ENCODE measurements at places on chromosomes 3 and 15. TPM values are rescaled to one million over a fixed set of nuclear protein-coding genes. Genes with fewer than 3 reads are reported as not detected.

GRCh38 chr3:126305427-126305826, 51.8 kb downstream of the KLF15 start:
- no peak for DNase-seq

The MTMR10 gene
- 39.7 TPM for total RNA-seq

The CDV3 gene
- total RNA-seq = 103 TPM

DNA sequence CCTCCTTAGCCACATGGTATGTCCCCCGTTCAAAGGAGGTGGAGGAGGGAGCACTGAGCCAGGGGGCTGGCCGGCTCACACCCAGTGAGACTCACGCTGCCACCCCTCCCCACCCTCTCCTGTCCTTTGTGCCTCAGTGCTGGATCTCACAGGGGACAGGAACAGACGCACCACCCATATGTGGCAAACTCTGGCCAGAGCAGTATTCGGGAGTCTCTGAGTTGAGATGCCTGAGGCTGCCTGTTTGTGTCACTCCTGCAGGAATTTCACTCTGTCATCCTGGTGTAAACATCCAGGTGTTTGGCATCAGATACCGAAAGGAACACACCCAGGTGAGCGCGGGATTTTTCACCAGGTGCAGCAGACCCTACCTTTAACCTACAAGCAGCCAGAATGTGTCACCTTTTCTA, 25.7 kb downstream of the RGMA start:
- DNase-seq = no peak

DNA sequence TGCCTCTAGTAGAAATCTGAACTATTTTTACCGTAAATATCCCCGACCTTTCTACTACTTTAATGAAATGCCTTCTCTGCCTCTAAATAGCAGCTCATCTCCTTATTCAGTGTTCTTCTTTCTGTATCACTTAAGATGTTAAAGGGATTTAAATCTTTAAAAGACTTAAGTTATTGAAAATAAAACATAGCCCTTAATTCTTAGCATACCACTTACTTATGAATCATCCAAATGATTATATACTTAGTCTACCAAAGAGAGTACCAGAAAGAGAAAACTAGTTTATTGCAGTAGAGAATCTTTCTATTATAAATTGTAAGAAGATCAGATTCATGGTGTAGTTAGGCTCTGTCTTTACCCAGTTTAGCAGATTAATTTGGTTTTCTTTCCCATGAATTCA, 802.0 kb downstream of the TBL1XR1 start:
- no peak for DNase-seq

- DNase-seq = no peak
Observed at GRCh38 chr3:99962703-99963102, 145.0 kb downstream of the CMSS1 start.

DNA sequence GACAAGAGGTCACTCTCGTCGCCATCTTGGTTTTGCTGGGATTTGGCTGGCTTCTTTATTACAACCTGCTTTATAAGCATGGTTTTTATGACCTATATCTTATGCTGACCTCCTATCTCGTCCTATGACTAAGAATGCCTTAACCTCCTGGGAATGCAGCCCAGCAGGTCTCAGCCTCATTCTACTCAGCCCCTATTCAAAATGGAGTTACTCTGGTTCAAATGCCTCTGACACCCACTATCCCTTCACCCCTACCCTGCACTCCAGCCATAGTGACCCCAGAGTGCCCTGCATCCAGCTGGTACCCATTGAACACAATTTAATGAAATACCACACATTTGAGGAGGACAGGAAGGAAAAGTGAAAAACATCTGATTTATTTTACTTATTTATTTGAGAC, 23.4 kb downstream of the METTL6 start:
- DNase-seq = no peak

- no peak for DNase-seq
Observed at GRCh38 chr15:59644756-59645155, 12.6 kb downstream of the GTF2A2 start.

The IL12A gene
- 35.9 TPM for total RNA-seq

The SEMA5B gene
- total RNA-seq = not detected

DNA sequence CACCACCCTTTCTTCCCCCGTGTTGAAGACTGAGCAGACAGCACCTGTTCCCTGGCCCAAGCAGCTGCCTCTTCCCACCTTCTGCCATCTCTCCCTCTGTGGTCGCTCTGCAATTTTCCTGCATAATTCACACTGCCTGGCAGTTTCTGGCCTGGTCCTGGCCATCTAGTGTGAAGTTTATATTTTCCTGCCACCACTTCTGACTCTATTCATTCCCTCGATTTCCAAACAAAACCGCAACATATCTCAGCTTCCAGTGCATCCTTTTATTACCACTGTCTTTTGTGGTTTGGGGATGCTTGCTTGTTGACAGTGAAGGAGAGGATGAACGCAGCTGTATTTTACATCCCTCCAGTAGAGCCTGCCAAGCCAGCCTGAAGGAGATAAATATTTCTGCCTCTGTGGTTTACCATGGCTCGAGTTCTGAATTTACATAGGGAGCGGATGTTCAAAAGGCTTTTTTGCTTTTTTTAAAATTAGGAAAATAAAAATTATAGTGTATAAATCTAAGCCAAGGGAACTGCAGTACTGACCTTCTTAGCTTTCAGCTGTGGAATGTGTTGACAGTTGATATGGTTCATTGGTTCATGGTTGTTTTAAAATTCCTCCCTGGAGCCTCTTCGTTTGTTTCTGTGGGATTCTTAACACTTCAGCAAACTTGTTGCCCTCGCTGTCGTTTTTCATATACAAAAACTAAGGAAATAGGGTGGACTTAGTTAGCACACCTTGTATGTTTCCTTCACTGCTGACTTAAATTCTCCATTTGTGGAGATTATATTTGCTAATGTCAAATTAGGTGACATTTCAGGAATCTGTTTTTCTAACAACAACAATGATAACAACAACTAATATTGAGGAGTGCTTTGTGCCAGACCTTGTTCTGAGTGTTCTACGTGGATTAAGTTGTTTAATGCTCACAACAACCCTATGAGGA, 250.5 kb downstream of the ADAMTSL3 start:
- DNase-seq = peak; percentile 81

DNA sequence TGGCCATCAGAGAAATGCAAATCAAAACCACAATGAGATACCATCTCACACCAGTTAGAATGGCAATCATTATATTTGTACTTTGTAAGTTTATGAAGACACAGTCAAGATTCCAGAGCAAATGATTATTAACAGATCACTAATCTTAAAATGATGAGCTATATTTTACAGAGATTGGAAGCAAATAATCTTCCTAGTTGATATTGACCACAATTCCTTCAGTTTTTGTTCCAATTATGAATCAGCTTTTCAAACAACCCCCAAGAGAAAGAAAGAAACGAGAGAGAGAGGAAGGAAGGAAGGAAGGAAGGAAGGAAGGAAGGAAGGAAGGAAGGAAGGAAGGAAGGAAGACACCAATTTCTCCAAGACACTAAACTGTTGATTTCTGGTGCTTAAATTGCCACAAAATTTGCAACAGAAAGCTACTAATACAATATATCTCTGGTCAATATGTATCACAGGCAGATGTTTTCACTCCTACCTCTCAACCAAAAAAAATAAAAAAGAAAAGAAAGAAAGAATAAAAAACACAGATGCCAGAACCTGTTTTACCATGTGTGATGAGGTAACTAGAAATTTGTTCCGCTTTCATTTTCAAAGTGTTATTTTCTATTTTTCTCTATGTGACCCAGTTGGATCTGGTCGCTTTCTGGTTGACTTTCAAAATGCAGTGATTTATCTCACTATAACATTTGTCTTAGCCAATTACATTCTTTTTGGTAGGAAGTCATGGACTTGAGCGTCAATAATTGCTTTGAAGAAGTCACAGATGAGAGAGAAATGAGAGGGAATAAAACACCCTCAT, 1609.6 kb downstream of the SI start:
- DNase-seq = no peak

DNA sequence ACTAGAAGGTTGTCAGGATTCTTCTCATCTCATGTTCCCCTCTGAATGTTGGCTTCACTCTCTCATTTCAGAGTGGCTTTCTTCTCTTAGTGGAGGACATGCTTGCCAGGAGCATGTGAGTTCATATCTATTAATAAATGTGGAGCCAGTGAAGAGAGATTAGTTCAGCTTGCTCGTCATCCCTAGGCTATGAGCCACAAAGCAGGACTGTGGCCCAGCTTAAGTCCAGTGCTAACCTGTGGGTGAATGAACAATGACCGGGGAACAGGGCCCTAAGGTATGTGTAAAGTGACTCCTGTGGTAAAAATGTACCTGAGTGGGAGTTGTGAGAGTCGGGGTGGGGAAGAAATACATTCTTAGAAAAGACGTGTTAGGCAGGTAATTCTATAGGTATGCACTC, 96.9 kb upstream of the TBL1XR1 start:
- DNase-seq = peak; percentile 73

DNA sequence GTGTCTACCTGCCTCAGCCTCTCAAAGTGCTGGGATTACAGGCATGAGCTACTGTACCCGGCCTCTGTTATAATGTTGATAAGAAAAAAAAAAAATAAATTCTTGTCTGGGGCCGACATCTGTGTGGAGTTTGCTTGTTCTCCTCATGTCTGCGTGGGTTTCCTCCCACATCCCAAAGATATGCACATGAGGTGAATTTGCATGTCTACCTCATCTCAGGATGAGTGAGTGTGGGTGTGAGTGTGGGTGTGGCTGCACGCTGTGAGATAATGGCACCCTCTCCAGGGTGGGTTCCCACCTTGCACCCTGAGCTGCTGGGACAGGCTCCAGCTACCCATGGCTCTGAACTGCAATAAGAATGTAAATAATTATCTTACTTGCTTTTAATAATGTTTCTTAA, 25.9 kb upstream of the UACA start:
- no peak for DNase-seq

GRCh38 chr15:69902414-69903062, 195.2 kb downstream of the TLE3 start:
- DNase-seq = no peak

The HIGD2B gene
- not detected for total RNA-seq

The ACKR4 gene
- 16.7 TPM for total RNA-seq

- no peak for DNase-seq
Observed at GRCh38 chr15:60572541-60573421, 93.8 kb upstream of the ICE2 start.

The CCDC39 gene
- not detected for total RNA-seq

- no peak for DNase-seq
Observed at GRCh38 chr15:63226966-63227401, 37.6 kb downstream of the RAB8B start.

The RHO gene
- not detected for total RNA-seq

DNA sequence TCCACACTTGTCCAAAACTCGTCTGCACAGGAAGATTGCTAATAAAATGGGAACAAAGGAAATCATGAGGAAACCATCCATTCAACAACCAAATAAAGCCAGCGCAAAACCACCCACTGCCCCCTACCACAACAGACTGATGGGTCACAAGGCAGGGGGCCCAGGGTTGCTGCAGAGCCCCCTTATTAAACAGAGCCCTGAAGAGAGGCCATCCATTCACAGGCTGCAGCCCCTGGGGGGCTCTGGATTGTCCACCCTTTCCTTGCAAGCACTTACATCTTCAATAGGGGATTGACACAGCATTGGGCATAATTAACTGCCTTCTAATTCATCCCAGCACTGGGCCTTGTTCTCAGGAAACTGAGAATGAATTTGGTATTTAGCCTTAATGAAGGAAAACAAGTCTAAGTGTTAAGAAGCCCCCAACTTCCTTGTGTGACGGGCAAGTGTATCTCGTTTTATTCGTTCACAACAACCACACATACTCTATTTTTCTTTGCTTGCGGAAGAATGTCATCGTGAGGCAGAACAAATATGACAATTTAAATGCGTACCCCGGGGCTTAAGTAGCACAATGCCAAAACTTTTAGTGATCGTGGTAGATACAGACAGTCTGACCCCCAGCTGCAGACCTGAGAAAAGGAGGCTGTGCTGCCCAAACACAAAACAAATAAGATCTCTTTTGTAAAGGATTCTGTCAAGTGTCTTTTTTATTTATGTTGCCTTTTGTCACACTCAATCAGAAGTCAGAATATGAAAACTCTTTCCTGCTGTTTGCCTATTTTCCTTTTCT, 144.0 kb downstream of the SEMA6D start:
- no peak for DNase-seq

The IGSF11 gene
- not detected for total RNA-seq

DNA sequence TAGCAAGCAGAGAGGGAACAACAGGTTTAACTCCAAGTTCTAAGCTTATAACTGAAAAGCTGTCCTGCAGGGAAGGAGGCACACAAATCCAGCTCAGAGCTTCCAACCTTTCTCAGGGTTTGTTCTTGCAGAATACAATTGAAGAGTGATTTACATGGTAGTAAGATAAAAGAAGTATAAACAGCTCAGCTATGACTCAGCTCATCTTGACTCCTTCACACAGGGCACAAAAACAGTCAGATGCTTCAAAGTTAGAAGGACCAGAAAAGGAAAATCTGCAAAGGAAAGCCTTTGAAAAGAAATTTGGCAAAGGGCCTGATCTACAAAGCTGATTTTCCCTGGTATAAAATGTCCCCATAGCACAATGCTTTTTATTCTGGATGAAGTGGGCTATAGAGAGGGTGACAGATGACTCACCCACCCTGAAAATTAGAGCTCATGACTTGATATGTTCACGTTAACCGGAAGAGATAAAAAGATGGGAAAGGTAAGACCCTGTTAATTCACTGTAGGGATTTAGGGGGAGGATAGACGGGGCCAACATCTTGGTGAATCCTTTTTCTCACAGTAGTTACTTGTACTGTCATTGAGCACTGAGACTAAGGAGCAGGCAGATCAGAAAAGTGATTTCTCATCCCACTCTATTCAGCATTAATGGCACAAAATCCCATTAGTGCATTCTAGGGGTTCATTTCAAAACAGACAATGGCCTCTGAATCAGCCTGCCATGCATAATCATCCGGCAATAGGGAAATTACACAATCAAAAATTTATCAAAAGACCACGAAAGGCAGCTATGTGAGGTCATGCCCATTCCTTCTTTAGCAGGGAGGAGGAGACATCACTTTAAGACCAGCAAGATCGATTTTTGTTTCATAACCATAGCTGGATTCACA, 143.5 kb downstream of the GAP43 start:
- DNase-seq = no peak

DNA sequence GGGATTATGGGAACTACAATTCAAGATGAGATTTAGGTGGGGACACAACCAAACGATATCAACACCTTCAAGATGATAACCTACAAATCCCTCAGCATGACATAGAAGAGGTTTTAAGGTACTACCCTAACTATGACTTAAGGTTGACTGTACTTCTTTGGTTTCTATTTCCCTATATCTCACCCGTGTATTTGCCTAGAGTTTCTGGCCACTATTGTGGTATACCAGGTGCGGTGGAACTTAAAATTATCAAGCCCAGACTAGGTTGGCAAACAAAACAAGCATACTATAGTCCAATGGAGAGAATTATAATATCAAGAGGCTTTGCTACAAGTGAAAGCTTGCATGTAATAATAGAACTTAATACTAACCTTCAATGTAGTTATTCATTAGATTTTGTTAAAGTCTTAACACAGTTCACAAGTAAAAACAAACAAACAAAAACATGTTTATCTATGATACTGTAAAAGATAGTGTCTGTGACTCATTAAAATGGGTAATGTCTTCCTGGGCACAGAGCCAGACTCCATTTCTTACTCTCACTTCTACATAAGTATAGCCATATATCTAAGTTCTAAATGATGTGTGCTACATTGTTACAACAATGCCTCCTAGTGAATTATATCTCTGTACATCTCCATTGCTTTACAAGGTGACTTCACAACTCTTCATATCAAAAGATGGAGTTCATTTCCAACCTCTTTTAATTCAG, 479.1 kb downstream of the ZBBX start:
- no peak for DNase-seq

GRCh38 chr15:68113751-68114150, 59.6 kb downstream of the PIAS1 start:
- no peak for DNase-seq
